ENCODE measurements at places on chromosomes 3 and 15. TPM values are rescaled to one million over a fixed set of nuclear protein-coding genes. Genes with fewer than 3 reads are reported as not detected.

GRCh38 chr3:12871404-12871983 lies 30.1 kb upstream of the RPL32 start:
- no peak for DNase-seq

DNA sequence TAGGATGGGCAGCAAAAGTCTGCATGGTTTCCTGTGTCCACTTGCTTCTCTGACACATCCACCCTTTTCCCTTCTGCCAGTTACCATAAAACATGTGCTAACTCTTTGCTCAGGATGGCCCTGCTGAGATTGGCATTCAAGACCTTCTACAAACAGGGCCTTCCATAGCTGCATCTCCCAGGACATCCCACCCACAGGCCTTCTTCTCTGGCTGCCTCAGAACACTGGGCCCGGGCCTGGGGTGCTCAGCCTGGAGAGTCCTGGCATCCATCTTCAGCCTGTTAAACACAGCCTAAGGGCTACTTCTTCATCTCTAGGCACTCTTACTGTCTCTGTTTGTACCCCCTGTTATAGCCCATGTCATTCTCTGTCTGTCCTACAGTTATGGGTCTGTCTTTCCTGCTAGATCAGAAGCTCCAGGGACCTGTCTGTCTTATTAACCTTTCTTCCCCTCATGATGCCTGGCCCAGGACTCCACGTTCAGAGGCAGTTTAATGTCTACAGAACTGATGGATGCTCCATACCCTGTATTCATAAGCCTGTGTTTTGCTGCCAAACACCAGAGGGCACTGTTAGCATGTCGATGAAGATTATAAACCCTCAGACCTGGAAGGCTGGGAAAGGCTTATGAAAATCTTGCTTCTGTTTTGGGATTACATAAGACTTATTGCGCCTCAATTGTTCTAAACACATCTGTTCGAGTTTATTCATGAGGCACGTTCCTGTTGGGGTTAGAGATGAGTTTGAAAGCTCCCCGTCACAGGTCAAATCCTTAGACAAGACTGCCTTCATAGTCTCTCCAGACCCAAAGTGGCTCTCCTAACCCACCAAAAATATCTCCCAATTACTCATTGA lies 16.5 kb downstream of the SEMA3G start:
- DNase-seq, result peak; percentile 90

- DNase-seq, result no peak
These were observed 34.3 kb upstream of the ANKDD1A start for GRCh38 chr15:64877435-64877834.

GRCh38 chr3:177977381-177978158 lies 558.7 kb upstream of the KCNMB2 start:
- peak; percentile 78 for DNase-seq

Gene GOLGA8S
- total RNA-seq, result under 0.01 TPM

DNA sequence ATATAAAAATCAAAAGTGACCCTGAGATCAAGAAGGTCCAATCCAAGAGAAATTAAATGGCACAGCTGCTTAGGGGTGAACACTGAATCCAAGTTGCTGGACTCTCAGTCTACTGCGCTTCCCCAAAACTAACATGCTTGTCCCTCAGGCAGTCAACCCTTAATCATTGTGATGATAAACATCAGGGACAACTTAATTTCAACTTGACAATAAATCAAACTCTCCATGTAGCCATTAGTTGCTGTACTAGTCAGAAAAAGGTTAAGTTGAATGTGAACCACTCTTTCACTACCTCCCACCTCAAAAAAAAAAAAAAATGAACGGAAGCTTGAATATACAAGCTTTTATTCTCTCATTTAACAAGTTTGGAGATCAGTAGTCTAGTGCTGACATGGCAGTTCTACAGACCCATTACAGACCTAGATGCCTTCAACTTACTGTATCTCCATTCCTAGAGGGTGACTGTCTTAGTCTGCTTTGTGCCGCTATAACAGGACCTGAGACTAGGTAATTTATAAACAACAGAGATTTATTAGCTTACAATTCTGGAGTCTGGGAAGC lies 185.7 kb downstream of the FHIT start:
- no peak for DNase-seq

Gene CD200
- total RNA-seq, result 1.3 TPM

Gene ISLR
- 73.8 TPM for total RNA-seq

- no peak for DNase-seq
These were observed 20.0 kb downstream of the PRKCD start for GRCh38 chr3:53181024-53181371.

GRCh38 chr3:80232760-80233159 lies 465.0 kb upstream of the ROBO1 start:
- DNase-seq, result peak; percentile 59

- DNase-seq, result no peak
These were observed 683.5 kb downstream of the TUSC7 start for GRCh38 chr3:117393119-117393518.

DNA sequence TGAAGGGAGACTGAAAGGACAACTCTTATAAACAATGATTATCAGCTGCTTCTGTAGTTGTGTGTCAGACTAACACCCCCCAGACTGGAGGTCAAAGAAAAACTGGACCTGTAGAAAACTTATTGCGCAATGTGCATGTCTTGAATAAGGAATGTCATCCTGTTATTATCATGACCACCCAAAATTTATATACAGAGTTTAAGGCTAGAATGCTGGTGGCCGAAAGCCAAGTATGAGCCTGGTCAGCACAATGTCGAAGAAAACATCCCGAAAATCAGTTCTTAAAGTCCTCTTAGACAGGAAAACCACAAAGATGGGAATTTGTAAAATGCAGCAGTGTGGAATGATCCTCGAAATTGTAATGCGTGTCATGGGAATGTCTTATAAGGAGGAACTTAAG lies 29.3 kb downstream of the RFTN1 start:
- DNase-seq, result peak; percentile 100

GRCh38 chr3:124966521-124967445 lies 32.2 kb upstream of the MUC13 start:
- DNase-seq, result no peak

Gene IFT57
- total RNA-seq, result 62.8 TPM

Gene CCDC54
- not detected for total RNA-seq

Gene CCDC13
- total RNA-seq, result 0.64 TPM

Gene AMT
- 1.3 TPM for total RNA-seq

GRCh38 chr3:134462331-134462941 lies 23.3 kb downstream of the ANAPC13 start:
- DNase-seq, result peak; percentile 82

- DNase-seq, result no peak
These were observed 227.3 kb upstream of the BCHE start for GRCh38 chr3:166064476-166064875.

- no peak for DNase-seq
These were observed 88.0 kb upstream of the IGF1R start for GRCh38 chr15:98560338-98560737.

Gene ITGA11
- 159 TPM for total RNA-seq

DNA sequence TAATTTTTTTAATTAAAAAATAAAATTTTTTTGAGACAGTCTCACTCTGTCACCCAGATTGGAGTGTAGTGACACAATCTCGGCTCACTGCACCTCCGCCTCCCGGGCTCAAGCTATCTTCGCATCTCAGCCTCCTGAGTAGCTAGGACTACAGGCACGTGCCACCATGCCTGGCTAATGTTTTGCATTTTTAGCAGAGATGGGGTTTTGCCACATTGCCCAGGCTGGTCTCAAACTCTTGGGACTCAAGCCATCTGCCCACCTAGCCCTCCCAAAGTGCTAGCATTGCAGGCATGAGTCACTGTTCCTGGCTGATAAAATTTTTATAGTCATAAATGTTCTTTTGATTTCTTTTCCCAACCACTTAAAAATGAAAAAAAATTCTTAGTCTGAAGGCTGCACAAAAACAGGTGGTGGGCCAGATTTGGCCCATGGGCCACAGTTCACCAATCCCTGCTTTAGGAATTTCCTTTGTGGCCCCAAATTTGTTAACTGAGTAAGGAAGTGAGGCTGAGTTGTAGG lies 9.2 kb downstream of the UBA5 start:
- DNase-seq, result no peak

DNA sequence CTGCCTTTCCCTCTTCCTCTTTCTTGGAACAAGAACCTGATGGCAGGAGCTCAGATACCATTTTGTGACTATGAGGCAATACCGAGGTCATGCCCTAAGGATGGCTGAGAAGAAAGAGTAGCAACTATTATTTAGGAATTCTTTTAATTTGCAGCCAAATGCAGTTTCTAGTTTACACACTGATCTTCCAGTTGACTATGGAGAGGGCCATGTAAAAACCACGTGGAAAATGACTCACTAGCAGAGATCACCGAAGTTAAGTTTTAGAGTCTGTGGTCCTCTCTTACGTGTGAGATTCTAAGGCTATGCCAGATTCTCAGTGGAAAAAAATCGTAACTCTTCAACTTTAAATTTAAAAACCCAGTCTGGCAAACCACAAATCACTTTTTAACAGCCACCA lies 7.8 kb downstream of the BNC1 start:
- peak; percentile 24 for DNase-seq

Gene SLC27A2
- total RNA-seq, result under 0.01 TPM

DNA sequence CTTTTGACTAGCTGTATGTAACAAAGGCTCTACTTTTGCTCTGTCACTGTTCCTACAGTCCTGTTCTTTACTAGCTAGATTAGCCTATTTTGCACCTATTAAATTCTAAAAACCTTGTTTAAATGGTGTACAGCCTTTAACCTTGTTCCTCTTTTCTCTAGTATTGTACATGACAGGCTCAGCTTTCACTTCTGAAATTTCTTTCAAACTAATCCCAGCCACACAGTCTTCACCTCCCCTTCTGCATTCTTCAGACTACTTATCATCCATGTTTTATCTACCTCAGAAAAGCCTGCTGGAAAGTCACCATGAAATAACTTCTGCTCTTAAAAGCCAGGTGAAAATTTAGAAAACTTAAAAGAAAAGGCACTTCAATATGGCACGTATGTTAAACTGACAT lies 122.4 kb downstream of the NECTIN3 start:
- no peak for DNase-seq

GRCh38 chr3:105987809-105988208 lies 119.0 kb upstream of the CBLB start:
- DNase-seq, result no peak

DNA sequence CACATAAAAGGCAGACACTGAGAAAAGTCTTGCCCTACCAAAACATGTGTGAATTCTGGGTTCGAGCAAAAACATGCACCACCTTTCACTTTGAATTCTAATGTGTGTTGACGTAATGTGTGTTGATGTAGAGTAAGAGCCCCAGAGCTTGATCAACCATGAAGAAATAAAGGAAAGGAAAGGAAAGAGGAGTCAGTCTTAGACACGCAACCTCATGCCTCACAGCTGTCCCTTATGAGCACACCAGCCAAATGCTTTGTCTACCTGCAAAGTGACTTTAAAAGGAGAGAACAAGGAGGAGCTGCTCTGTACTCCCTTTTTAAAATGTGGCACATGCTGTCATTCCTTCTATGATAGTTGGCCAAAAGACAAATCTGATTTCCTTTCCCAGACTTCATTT lies 80.8 kb downstream of the RFTN1 start:
- DNase-seq, result no peak

DNA sequence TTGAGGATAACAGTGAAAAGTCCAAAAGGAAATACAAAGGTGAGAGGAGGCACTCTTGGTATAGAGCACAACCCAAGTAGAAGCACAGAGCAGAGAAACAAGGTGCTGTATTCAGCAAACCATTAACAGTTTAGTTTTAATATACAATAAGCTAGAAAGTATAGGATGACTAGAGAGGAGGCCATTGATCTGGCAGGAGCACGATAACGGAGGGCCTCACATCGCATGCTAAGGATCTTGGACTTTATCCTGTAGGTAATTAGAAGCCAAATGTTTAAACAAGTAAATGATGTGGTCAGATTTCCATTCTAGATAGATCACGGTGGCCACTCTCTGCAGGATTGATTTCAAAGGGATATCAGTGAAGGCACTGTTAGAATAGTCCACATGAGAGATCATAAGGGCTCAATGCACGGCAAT lies 935.0 kb downstream of the ROBO1 start:
- DNase-seq, result no peak

DNA sequence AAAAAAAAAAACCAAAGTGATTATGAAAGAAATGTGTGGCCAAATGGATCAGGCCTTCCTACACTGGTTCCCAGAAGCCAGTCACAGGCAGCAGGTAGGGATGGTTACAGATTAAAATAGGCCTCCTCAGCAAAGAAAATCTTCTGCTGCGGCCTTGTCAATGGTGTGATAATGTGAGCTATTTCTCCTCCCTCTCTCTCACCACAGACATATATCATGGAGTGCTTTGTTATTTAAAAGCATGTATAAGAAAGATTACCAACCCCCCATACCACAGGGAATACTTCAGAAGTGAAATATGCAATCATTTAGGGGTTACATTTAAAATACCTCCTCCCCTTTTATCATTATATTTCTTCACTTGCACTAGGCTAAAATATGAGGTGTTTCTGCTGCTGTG lies 32.2 kb upstream of the LRTM1 start:
- DNase-seq, result no peak

Gene BCL2A1
- not detected for total RNA-seq

GRCh38 chr3:69999140-70000027 lies at the start of gene SAMMSON:
Gene SAMMSON (plus strand): TSS chr3:69999733.
- peak; percentile 83 for DNase-seq

Gene IFT122
- 21.3 TPM for total RNA-seq

Gene P2RY12
- under 0.01 TPM for total RNA-seq

Gene COL6A5
- total RNA-seq, result under 0.01 TPM

Gene LRRIQ4
- not detected for total RNA-seq

DNA sequence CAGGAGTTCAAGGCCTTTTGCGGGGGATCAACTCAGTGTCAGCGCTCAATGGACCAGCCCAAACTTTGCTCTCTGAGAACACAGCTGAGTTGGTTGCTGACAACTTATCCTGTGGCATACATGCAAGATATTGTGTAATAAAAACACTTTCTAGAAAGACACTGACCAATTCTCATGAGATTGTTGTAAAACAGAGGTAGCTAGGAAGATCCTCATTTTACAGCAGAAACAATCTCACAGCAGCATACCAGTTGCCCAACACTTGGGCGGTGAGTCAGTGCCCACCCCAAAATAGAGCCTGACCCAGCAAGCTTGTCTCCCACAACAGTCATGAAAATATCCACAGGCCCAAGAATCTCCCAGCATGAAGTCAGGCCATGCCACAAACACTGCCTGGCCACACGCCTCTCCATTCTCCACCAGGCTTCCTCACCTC lies 18.2 kb downstream of the KLHL6 start:
- peak; percentile 68 for DNase-seq

Gene FYCO1
- 20.6 TPM for total RNA-seq

GRCh38 chr3:194189243-194189791 lies 53.4 kb downstream of the HES1 start:
- DNase-seq, result peak; percentile 73

Gene ITPKA
- total RNA-seq, result 1.6 TPM

Gene SLC2A2
- under 0.01 TPM for total RNA-seq

GRCh38 chr15:35308802-35309201 lies 223.7 kb upstream of the NANOGP8 start:
- peak; percentile 99 for DNase-seq

Gene TRPM7
- total RNA-seq, result 58.3 TPM

DNA sequence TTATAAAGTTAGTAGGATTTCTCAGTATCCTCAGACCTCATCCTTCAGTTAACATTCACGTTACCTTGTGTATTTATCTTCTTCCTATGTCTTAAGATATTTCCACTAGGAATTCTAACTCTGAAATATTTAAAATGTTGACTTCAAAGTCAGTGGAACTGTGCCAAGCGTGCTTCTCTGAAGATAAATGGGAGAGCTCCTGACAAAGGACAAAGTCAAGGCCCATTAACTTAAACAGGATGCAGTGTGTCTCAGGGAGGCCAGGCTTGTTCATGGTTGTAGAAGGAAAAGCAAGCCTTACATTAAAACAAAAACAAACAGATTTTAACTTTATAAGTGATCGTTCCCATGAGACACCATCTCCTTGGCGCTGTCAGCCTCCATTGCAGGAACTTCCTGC lies 41.5 kb downstream of the ABHD17C start:
- DNase-seq, result peak; percentile 29

All from fibroblast of villous mesenchyme (primary cell).